NCI-H1048 (cell line): ENCODE measurements at places on chromosomes 5 and 9.

- peak; percentile 11 for DNase-seq
Measured at GRCh38 chr9:34701769-34702736, 7.9 kb downstream of the CCL21 start.

DNA sequence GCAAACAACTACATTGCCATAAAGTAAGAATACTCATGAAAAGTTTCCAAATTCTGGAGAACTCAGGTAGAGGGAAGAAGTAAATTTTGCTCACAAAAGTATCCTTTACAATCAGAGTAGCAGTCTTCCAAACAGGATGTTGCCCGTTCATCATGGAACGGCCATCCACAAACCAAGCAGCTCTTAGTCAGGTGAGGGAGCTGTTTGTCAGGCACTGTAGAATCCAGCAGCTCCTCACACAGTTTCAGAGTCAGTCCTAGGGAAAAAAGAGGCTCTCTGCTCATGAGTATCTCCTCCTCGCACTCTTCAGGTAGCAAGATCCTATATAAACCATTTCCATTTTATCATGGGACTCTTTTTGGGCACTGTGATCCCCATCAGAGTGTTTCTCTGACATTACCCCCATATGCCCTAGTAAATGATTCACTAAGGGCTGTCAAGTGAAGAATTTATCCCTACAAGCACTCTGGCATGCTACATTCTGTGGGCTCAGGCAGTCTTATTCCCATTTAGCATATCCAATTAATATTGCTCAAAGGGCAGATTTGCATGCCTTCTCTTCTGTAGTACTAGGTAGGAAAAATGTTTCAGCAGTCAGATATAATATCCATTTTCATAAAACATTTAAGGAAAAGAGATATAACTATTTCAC lies 97.9 kb downstream of the WDR41 start:
- DNase-seq: no peak

DNA sequence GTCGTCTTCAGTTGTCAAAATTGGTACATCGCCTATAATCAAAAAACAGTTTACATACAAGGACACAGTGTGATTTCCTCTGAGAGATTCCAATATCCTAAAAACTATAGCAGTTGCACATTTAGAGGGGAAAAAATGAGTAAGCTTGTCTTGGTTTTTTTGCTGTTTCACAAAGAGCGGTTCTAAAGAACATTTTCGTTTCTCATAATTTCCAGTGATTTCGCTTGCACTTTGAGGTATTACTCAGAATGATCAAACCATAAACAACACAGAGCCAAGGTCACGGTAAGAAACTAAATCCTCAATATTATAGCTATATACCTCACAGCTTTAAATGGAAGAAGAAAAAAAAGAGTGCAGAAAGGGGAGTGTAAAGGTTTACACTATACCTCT lies 861 bp downstream of the MTX3 start:
- no peak for DNase-seq

GRCh38 chr5:132684922-132685720 lies 11.3 kb downstream of the IL4 start:
- DNase-seq: no peak

DNA sequence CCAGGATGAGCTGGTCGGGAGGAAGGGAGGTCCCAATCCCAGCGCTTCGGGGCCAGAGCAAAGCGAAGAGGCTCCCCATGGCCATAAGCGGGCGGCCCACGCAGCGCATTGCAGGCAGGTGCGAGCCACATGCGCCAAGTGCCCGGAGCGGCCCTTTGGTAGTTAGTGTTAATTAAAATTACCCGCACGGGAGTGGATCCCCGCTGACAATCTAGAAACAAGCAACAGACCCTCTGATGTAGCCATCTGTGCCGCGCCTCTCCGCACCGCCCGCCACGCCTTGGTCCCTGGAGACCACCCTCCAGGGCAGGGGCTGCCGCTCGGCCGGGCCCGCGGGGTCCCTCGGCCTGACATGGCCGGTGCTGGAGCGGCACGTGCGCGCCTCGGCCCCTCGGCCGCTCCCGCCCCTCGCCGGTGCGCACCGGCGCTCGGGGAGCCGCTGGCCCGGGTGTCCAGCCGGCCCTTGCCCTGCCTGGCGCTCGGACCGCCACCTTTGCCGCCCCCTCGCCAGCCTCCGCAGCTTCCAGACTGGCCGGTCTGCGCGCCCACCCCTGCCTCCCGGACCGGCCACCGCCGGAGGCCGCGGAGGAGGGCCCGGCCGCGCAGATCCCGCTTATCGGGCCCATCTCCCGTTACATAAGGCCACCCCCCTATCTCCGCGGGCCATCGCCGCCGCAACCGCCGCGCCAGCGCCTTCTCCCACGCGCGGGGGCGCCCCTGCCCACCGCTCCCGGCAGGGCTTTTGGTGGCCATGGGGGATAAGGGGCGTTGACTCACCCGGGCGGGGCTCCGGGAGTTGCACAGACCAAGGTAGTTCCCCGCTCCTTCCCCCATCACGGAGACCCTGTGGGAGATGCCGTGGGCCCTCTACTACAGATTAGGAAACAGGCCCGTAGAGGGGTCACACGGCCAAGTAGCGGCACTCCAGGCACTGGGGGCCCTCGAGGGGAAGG lies 1.9 kb upstream of the IL13 start:
- DNase-seq: no peak

GRCh38 chr9:112887381-112887780 lies 3.3 kb downstream of the SLC46A2 start:
- DNase-seq: no peak

- DNase-seq: no peak
Measured at GRCh38 chr5:67672636-67673035, 476.0 kb upstream of the CD180 start.

GRCh38 chr5:54703565-54704255 lies 186.2 kb downstream of the SNX18 start:
- DNase-seq: no peak

DNA sequence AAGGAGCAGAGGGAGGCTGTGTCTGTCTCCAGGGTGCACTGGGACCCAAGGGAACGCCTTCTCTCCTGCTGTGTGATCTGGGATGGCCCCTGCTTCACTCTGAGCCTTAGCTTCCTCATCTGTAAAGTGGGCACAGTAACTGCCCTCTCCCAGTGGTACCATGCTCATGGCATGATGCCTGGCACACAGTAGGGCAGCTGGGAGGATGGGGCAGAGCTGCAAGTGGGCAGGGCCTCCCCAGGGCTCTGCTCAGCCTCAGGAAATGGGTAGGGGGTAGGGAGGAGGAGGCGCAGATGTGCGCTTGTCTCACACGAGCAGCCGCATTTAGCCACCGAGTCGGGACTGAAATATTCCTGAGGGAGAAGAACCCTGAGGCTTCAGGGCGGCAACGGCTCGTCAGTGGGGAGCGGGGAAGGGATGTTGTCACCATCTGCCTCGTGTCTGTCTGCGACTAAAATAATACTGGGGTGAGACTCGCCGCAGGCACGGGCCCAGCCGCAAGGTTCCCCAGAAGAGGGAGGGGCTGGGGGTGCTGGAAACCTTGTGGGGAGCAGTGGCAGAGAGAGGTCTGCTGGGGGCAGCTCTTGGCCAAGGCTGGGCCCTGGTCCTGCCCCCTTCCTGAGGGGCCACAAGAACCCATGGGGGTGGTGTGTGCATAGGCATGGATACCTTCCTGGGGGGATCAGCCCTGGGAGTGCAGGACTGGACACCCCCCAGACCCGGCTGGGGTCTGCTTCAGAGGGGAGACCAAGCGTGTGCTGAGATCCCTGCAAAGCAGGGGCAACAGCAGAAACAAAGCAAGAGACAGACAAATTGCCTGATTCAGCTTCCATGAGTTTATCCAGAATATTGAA lies 55.2 kb upstream of the PSD2 start:
- no peak for DNase-seq

DNA sequence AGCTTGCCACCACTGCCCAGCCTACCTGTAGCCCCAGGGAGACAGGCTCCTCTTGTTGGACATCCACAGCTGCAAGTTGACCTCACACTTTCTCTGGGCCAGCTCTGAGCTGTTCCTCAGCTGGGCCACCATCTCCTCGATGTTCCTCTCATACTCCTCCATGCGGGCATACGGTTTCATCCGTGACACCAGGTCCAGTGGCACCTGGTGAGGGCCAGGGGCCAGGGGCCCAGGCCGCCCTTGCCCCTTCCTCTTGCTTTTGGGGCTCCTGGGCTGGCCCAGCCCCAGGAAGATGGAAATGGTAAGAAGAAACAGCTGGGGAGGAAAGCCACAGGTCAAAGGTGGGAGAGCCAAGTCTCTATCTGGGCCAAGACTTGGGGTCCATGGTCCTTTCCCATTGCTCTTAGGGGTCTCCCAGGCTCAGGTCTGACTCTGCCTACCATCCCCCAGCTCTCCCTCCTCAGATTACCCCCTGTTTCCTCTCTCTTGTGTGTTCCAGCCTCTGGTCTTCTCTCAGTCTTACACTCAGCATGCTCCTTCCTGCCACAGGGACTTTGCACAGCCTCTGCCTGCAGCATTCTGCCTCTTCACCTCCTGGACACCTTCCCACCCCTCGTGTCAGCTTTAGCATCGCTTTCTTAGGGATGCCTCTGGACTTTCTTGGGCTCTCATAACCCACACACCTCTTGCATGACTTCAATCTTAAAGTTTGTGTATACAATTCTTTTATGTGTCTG lies 2.2 kb downstream of the IL17B start:
- DNase-seq: no peak

- DNase-seq: no peak
Measured at GRCh38 chr5:154278186-154278585, 87.7 kb downstream of the GALNT10 start.

- DNase-seq: no peak
Measured at GRCh38 chr9:128208386-128208785, 5.2 kb downstream of the DNM1 start.

GRCh38 chr5:135008556-135008955 lies 25.5 kb downstream of the PITX1 start:
- DNase-seq: no peak

GRCh38 chr5:104050436-104050835 lies 487.8 kb upstream of the NUDT12 start:
- no peak for DNase-seq

DNA sequence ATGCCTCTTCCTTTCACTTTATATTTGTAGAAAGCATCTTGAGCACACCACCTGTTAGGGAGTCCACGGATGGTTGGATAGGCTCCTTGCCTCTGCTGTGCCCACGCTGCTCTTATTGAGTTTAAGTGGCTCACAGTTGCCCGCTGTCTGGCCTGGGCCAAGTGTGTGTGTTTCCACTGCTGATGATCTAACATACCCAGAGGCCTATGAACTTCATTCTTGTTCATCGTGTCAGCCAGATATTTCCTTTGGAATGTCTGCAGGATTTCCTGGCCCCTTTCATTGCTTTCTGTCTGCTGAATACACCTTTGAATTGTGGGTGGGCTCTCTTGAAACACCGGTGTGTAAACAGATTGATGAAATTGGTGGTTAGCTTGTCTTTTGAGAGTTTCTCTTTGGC lies 46.6 kb downstream of the MVB12B start:
- DNase-seq: no peak

- no peak for DNase-seq
Measured at GRCh38 chr9:68998385-68998784, 15.5 kb downstream of the PRKACG start.

DNA sequence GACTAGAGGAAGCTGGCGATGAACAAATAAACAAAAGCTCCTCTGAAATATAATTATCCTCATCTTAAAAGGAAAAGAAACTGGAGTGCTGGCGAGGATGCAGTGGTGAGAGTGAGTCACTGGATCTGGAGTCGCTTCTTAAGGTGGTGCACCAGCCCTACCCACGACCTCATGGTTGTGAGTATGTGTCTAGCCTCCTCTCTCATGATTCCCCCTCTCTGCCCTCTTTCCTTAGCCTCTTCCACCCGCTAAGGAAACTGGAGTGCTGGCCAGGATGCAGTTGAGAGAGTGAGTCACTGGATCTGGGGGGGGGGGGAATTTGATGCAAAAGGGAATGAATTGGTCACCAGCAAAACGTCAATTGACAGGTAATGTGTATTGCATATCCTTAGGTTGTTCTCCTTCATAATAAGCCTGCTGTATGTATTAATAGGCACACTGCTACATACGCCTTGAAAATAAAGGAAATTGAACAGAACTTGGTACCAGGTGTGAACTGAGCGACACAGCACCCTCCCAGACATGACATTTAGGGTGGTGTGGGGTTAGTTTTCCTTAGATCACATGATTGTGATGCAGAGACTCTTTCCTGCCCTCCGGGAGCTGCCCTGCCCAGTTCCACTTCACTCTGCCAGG lies 36.3 kb upstream of the EBF1 start:
- DNase-seq: no peak

GRCh38 chr9:99464568-99464967 lies 242.5 kb downstream of the SEC61B start:
- no peak for DNase-seq

DNA sequence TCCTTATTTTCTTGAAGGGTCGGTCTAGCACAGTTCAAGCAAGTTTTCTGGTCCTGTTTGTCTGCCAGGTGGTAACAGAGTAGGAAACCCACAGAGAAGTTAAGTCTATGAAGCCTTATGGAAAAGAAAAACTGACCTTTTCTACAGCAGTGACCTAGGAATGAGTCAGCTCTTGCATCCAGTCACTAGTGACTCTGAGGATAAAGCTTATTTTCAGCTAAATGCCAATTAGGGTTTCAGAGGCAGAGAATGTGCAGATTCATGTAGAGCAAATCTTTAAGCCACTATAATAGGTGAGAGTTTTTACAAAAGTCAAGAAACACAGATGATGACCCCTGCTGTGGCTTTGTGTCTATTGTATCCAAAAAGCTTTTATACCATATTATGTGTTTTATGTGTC lies 100.7 kb downstream of the CWC27 start:
- no peak for DNase-seq

GRCh38 chr5:38465702-38466423 lies 90.6 kb downstream of the LIFR start:
- DNase-seq: no peak

DNA sequence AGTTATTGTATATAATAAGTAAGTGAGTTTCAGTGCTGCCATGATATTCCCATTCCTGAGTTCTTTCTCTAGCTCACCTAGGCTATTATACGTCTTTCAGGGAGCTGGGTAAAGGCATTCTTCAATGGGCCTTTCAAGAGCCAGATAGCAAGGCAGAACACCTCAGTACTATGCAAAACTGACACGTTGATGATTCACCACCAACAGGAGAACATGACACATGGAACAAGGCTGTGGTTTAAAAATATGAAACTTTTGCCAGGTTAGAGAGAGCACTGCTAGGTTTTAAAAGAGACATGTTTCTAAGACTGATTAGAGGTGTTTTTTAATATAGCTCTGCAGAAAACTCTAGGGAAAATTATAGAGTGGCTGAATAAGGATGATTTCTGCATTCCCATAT lies 95.9 kb downstream of the UGCG start:
- no peak for DNase-seq

GRCh38 chr9:87813119-87813463 lies 69.6 kb upstream of the SPATA31E1 start:
- DNase-seq: no peak

DNA sequence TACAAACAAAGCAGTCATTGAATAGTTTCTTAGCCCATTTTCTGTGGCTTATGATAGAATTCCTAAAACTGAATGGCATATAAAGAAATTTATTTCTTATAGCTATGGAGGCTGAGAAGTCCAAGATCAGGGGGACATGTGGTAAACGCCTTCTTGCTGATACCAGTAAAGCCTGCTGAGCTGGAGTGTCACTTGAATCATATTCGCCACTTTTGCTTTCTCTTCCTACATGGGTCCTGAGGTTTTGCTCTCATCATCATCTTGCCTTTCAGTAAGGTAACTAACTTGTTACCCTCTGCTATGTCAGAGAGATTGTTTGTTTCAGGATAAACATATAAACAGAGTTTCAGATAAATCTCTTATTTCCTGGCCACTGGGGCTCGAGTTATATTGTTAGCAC lies 203.3 kb upstream of the DMRT1 start:
- DNase-seq: no peak
